HT1080 (cell line): ENCODE measurements at places on chromosomes 16 and 17.
A peak's percentile ranks its signal among the peaks of the same experiment; 100 is the strongest.

DNA sequence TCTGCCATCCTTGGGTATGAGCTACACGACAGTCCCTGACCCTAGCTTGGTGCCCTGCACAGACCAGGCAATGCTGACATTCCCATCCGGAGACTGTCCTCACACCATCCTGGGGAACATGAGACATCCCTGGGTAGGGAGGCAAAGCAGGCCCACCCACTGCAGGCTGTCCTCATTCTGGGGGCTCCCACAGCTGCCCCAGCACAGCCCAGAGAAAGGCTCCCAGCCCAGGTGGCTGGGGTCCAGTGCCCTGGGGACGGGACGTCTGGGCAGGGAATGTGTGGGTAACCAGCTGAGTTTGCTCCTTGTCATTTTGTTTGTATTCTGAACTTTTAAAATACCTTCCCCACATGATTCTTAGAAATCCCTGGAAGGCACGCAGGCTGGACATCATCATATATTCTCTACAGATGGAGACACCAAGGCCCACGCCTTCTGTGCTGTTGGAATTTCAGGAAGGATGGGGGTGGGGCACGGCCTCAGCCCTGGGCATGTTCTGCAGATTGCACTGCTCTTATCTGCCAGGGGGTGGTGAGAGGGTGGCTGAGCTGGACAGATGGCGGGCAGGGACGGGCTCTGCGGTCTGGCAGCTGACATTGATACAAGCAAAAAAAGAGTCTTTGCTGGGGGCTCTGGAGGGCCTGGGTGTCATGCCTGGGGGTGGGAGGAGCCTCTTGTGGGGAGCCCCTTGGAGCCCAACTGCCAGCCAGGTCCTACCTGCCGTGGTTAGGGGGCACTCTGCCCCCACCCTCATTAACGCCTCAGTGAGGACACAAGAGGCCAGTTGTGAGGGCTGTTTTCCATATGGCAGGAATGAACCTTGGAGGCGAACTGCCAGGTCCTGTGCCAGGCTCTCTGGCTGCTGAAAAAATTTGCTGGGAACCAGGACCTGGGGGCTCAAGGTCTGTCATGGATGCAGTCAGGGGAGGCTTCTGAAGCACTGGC lies 28.4 kb downstream of the LRRC75A start:
- DNase-seq, result no peak

DNA sequence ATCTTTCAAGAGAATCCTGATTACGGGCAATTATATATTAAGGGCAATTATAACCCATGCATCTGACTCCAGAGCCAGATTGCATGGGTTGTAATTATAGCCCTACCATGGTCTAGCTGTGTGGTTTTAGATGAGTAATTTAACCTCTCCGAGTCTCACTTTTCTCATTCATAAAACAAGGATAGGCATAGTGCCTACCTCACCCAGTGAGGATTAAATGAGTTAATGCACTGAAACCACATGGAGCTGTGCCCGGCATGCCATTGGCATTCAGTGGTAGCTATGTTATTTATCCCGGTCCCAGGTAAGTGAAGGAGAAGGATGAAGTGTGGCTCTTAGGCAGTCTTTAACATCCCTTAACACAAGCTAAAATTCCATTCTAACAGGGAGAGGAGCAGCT lies 6.3 kb downstream of the SNX20 start:
- no peak for DNase-seq

- DNase-seq, result no peak
Observed at GRCh38 chr17:8231701-8232100, 16.2 kb downstream of the CTC1 start.

- DNase-seq, result peak; percentile 33
Observed at GRCh38 chr17:51132964-51133319, 12.3 kb upstream of the SPAG9 start.

DNA sequence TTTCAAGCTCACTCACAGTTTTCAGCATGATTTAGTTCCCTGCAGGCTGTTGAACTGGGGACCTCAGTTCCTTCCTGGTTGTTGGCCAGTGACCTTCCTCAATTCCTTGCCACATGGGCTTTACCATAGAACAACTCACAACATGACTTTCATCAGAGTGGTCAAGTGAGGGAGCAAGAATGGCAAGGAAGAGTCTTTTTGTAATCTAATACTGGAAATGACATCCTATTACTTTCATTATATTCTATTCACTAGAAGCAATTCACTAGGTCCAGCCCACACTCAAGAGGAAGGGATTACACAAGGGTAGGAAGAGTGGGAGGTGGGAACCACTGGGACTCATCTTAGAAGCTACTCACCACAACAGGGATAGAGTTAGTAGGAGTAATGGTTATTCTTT lies 57.6 kb downstream of the SYT17 start:
- DNase-seq, result no peak
